ENCODE measurements at places on chromosomes 3 and 15.

DNA sequence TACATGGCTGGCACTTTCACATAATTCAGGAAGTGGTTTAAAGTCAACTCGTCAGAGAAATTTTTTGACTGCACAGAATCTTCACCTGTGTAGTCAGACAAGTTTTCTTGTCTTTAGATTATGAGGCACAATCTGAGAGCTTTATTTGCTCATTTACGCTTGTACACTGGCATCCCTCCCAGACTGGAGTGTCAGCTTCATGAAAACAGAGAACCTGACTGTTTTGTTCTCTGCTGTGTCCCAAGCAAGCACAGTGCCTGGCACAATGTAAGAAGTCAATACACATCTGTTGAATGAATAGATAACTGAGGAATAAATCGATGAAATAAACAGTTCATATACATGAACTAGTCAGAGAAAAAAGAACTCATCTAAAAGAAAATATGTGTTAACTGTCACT is 846.1 kb upstream of the CFAP20DC start:
- DNase-seq, result no peak

DNA sequence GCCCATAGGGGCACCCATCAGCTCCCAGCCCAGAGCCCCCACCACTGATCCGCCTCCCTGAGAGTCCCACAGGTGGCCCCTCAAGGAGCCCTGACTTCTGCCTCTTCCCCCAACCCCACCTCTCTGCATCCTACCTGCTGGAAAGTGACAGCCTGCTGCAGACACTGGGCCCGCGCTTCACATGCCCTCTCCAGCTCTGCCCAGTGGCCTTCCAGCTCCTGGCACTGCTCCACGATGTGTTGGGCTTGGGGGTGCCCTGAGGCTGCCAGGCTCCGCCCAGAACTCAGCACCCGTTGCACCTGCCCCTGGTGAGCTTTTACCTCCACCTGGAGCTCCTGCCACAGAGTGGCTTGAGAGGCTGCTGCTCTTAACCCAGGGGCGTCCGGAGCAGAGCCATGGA is 20.1 kb downstream of the SPTBN5 start:
- DNase-seq, result no peak

DNA sequence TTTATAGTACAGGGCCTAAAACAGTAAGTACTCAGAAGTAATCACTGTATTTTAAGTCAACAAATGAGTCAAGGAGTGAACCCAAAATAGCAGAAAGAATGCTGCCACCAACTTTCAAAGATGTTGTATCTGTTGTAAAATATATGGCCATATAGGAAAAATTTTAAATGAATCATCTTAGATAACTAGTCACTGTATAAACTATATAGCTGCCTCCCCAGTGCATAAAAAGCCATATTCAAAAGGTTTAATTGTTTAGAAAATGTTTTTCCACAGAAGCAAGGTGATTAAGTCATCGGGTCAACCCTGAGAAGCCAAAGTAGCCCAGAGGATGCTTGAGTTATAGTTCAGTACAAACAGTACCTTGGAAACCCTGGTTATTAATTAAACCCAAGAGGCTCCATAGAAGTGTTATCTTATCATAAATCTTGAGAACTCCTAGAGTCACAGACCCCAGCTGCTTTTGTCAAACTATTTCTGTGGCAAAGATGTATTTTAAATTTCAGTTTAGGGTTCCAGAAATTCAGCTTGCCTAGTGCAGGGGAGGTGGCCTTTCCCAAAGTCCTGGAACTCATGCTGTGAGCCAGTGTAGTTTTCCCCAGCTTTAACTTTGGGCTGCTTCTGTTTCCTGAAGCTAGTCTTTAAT is 39.2 kb downstream of the MBNL1 start:
- DNase-seq, result no peak

- DNase-seq, result no peak
Measured at GRCh38 chr3:194939949-194940770, 254.5 kb downstream of the FAM43A start.

DNA sequence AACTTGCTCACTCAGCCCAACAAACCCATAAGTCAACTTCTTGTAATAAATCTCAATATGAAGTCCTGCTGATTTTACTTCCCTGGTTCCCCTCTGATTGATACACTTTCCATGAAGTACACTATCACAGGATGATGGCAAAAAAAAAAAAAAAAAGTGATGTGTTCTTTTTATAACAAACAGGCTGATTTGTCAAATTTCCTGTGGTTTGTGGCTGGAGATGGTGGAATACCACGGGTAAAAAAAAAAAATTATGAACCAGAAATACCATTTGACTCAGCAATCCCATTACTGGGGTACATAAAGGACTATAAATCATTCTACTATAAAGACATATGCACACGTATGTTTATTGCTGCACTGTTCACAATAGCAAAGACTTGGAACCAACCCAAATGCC is 10.7 kb upstream of the SERPINI2 start:
- DNase-seq, result no peak

- DNase-seq, result no peak
Measured at GRCh38 chr15:85689729-85690128, 105.0 kb downstream of the KLHL25 start.

GRCh38 chr15:25065876-25066275 is 111.1 kb downstream of the SNRPN start:
- no peak for DNase-seq

DNA sequence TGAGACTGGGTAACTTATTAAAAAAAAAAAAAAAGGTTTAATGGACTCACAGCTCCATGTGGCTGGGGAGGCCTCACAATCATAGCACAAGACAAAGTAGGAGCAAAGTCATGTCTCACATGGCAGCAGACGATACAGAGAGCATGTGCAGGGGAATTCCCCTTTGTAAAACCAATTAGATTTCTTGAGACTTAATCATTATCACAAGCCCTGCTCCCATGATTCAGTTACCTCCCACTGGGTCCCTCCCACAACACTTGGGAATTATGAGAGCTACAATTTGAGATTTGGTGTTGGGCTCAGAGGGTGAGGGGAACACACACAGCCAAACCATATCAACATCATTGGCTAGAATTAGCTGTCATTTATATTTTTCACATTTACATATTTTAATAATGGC is 221.0 kb downstream of the RSRC1 start:
- no peak for DNase-seq

DNA sequence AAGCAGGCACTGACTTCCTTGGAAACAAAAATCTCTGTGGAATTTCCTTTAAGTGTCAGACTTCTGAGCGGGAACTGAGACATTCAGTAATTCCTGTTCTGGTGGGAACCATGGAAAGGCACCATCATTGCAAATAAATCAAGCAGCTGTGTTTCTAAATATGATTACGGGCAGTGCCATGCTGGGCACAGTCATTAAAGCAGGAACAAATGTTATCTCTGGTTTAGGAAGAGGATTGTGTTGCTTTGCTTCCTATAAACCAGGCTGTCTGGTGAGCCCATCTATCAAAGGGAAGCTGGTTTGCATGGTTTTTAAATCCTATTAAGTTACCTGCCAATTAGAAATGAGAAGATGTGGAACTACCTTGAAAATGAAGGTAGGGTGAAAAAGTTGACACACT is 86.7 kb downstream of the EBLN2 start:
- no peak for DNase-seq

- DNase-seq, result peak; percentile 35
Measured at GRCh38 chr15:70195587-70196305, 98.0 kb upstream of the TLE3 start.

- no peak for DNase-seq
Measured at GRCh38 chr3:154886437-154886836, 193.7 kb upstream of the MME start.

GRCh38 chr3:21718161-21718765 is 32.7 kb downstream of the ZNF385D start:
- no peak for DNase-seq

- peak; percentile 80 for DNase-seq
Measured at GRCh38 chr15:65101411-65101890, 13.5 kb downstream of the UBAP1L start.

DNA sequence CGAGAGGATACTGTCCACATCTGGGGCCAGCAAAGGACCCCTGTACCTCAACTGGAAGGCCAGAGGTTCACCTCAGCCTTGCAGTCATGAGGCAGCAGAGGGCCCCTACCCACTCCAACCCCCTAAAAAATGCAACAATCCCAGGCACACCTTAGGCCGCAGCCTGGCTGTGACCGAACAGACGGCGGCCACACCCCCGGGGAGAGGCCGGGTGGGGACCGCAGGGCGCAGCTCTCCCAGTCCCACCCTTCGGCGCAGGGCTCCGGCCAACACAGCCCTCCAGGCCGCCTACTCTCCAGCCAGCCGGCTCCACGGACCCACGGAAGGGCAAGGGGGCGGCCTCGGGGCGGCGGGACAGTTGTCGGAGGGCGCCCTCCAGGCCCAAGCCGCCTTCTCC is 457 bp upstream of the DNAJA4 start:
- no peak for DNase-seq

- no peak for DNase-seq
Measured at GRCh38 chr3:184384856-184385422, 5.1 kb downstream of the CHRD start.

DNA sequence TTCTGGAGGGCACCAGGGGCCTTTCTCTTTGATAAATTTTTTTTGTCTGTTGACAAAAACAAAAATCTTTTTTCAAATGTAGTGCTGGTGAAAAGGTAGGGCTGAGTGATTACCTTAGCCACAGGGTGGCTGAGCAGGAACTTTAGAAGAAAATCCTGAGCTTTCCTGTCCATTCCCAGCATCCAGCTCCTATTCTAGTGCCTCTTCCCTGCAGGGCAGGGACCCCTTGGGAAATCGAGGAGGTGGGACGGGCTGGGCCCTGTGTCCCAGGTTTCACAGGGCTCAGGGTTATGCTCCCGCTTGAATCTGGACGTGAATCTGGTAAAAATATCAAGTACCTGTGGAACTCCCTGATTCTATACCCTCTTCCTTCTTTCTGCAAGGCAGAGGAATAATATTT is 31.7 kb downstream of the EDEM1 start:
- DNase-seq, result no peak

GRCh38 chr3:25854635-25855034 is 64.7 kb downstream of the OXSM start:
- DNase-seq, result no peak

- DNase-seq, result no peak
Measured at GRCh38 chr3:139122221-139122581, 77.5 kb upstream of the PRR23C start.

GRCh38 chr15:56906766-56907165 is 11.7 kb upstream of the TCF12 start:
- DNase-seq, result no peak

- peak; percentile 63 for DNase-seq
Measured at GRCh38 chr3:149936812-149937230, 33.9 kb downstream of the PFN2 start.

GRCh38 chr3:29880809-29881208 is 599.9 kb downstream of the RBMS3 start:
- DNase-seq, result no peak
